PC-3 (cell line): ENCODE measurements at places on chromosomes 3 and 15.

DNA sequence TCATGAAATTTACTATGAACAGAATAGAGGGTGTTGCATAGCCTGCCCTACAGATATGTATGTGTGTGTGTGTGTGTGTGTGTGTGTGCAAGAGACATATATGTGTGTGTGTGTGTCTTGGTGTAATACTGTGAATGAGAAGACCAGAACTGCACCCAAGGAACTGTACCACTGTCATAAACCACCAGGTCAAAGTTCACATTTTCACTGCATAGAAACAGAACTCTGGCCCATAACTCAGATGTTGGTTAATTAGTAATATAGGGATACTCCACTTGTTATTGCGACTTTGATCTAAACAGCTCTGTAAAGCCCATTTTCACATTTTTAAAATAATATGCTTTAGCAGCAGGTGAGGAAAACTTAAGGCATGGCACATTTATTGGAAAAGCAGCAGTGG lies 111.8 kb downstream of the IGF2BP2 start:
- no peak for DNase-seq

GRCh38 chr3:42032693-42033349 lies 58.3 kb upstream of the TRAK1 start:
- no peak for DNase-seq

DNA sequence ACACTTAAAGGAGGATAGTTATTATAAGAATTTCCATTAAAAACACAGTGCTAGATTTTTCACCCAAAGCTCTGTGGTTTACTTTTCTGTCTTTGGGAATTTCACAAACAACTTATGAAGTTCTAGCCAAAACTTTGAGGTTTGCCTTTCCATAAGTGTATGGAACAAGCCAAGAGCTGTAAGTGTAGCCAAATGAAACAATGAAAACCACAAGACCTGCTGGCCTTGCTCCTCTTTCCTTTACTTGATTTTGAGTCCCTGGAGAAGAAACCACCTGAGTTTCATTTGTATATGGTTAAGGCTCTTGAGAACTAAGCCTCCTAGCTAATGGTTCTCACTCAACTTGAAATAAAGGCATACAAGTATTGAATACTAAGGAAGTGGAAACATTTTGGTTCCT lies 365.3 kb upstream of the EPHA3 start:
- no peak for DNase-seq

- no peak for DNase-seq
Observed at GRCh38 chr3:134749802-134750553, 45.1 kb upstream of the EPHB1 start.

GRCh38 chr15:31245135-31245689 lies 81.4 kb upstream of the KLF13 start:
- no peak for DNase-seq

DNA sequence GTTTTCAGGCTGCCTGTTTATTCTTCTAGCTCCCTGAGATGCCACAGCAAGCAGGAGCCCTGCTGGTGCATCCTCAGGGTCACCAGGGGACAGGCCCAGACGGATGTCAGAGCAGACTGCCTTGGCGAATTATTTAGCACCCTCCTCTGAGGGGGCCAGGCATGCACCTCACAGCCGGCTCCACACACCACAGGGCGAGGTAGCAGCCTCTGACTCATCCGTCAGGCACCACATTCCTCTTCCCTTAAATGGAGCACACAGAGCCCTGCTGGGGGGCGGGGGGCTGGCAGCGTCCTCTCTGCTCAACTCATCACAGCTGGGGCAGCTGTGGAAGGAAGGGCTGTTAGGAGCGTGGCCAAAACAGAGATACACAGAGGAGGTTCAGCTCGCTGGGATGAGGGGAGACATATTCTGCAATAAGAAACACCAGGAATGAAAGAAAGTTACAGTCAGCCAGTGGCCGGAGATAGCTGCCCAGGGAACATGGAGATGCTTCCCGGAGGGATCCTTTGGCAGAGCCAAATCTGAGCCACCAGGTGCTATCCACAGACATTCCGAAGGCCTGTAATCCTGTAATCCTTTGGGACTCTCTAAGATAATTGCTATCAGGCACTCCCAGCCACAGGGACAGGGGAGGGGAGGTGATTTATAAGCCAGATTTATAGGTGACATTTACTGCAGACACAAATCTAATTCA lies 13.9 kb upstream of the PRICKLE2 start:
- peak; percentile 45 for DNase-seq

- no peak for DNase-seq
Observed at GRCh38 chr15:72566973-72567372, 87.5 kb upstream of the GOLGA6B start.

DNA sequence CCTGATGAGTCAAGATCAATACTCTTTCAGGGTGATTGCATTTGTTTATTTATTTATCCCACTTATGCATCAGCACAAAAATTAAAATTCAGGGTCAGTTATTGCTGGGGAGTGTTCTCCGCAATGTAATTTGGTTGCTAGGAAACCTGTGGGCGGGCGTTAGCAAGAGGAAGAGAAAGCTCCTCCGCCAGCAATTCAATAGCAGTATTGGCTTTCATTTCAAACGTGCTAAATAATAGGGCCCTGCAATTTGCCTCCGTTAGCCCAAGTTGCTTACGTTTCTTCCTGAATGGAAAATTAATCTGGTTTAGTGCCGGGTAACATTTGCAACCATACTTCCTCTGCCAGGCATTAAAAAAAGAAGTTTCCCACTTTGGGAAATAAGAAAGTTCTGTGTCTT lies 35.5 kb upstream of the PLCL2 start:
- no peak for DNase-seq

GRCh38 chr15:80251428-80252120 lies 439 bp downstream of the CTXND1 start:
- no peak for DNase-seq

GRCh38 chr3:152797751-152798432 lies 37.0 kb upstream of the P2RY1 start:
- DNase-seq = no peak

- DNase-seq = peak; percentile 78
Observed at GRCh38 chr15:41104234-41104633, 11.8 kb downstream of the INO80 start.

DNA sequence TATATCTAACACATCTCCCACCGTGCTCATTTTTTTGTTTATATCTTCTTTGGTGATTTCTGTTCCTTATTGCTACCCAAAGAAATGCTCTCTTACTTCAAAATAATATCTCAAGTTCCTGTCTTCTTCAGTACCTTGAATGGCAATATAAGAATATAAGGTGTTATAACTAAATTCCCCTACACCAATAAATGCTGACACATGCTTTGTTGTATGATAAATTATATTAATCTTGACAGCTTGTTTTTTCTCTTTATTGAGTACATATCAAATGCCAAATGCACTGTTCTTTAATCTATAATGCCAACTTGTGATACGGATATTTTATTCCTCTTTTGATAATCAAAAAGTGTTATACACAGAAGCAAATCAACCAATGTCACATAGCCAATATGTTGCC lies 540.3 kb downstream of the PYDC2 start:
- DNase-seq = no peak

GRCh38 chr15:101538996-101539395 lies 49.5 kb upstream of the PCSK6 start:
- DNase-seq = no peak

- no peak for DNase-seq
Observed at GRCh38 chr3:187969581-187969950, 184.4 kb upstream of the LPP start.

DNA sequence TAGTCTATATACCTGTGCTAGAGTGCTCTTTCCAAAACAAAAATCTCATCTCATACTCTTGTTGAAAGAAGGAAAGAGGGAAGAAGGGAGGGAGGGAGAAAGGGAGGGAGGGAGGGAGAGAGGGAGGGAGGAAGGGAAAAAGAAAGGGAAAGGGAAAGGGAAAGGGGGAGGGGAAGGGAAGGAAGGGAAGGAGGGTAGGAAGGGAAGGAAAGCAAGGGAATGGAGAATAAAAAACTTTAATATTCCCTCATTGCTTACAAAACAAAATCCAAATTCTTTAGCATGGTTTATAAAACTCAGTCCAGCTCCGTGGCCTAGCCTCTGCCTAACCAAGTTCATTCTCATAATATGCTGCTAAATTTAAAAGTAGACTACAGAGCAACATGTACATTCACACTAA lies 104.5 kb downstream of the ERC2 start:
- DNase-seq = no peak

- DNase-seq = no peak
Observed at GRCh38 chr3:14511623-14512280, 28.4 kb downstream of the GRIP2 start.

GRCh38 chr3:122502139-122502538 lies 12.6 kb downstream of the KPNA1 start:
- DNase-seq = no peak

- no peak for DNase-seq
Observed at GRCh38 chr3:142053244-142053643, 96.1 kb downstream of the TFDP2 start.

DNA sequence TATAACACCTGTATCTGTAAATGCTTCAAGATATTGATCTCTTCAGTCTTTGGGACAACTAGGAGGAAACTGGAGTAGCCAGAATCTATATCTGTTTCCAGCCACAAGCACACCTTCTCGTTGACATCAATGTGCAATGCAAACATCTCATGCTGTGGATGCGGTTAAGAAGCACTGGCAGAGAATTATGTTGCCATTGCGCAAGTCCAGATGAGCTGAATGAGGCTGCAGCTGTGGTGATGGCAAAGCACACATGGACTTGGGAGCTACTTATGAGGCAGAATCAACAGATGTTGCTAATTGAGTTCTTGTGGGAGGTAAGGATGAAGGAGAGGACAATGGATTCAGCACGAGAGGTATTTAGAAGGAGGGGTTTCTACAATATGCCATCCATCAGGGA lies 90.9 kb downstream of the STRIT1 start:
- no peak for DNase-seq

- no peak for DNase-seq
Observed at GRCh38 chr3:42639192-42639591, 14.3 kb upstream of the ZBTB47 start.

- no peak for DNase-seq
Observed at GRCh38 chr3:158493931-158494330, 77.1 kb upstream of the MLF1 start.

- no peak for DNase-seq
Observed at GRCh38 chr3:186075931-186076567, 32.8 kb downstream of the ETV5 start.

GRCh38 chr3:48989796-48990635 lies at the start of gene P4HTM:
Gene P4HTM, plus strand, starts transcription at chr3:48990241. Its CDS starts 16 bp downstream, at chr3:48990257.
- peak; percentile 88 for DNase-seq

DNA sequence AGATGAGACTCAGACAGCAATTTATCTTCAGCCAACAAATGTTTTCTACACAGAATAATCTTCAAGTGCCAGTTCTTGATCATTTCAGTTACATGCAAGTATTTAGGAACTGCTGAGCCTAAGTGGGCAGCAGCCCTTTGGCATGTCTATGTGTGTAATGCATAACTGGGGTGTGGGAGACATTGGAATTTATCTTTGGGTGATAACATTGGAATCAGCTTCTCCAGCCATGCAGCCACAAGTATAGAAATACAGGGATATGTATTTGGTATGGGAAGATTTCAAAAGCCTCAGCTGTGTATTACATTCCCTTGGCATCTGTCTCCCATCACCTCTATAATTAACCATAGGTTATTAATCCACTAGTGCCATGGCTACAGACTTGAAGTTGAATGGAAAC lies 63.4 kb upstream of the FOXP1 start:
- DNase-seq = no peak

DNA sequence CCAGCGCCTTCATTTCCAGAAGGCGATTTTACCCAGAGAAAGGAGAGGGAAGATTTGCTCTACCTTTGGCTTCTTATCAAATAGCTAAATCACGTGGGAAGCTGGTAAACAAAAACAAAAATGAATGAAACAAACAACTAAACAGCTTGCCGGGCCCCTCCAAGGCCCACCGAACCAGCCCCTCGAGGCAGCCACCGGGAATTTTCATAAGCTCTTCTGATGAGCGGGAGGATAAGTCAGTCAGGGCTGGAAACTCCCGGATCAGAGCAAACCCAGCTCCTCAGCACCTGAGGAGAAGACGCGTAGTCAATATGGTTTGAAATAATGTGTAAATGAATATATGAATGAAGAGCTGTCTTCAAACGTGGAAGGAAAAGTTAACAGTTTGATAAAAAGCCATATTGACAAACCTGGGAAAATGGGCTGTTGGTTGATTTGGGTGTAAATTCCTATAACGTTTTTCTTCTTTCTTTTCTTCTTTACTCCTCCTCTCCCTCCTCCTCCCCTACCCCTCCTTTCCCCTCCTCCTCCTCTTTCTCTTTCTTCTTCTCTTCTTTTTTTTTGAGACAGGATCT lies 10.7 kb downstream of the RPLP1 start:
- no peak for DNase-seq

DNA sequence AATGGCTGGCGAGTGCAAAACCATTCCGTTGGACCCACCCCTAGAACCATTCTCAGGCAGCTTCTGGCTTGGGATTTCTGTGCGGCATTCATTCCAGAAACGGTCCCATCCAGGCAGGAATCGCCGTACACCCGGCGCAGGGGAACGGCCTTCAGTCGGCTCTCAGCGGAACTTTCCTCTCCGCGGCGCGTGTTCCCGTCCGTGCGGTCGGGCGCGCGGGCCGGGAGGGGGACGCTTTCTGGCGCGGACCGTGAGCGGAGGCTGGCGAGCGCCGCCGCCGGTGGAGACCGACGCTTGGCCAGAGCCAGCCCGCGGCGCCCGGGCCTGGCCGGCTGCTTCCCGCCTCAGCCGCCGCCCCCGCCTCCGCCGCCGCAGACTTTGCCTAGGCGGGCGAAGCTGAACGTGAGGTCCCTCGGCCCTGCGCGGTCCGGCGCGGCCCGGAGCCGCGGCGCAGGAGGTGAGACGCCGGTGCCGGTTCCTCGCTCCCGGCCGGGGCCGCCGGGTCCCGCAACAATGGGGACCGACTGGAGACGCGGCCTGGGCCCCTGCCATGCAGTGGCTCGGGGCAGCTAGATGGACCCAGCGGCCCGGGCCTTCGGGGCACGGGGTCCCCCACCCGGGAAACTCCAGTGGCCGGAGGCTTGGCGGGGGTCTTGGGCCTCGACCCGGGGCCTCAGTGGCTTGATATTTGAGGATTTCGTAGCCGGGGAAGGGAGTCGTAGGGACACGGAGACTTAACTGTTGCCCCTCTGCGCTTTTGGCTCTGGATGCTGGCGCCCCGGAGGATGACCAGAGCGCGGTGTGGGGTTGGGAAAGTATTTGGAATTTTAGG lies at the start of gene RAD54L2:
Gene RAD54L2 (plus strand): TSS at position 261 of the 832 bp plus-strand sequence. CDS start 51,702 bp downstream, outside the sequence.
- DNase-seq = peak; percentile 89

DNA sequence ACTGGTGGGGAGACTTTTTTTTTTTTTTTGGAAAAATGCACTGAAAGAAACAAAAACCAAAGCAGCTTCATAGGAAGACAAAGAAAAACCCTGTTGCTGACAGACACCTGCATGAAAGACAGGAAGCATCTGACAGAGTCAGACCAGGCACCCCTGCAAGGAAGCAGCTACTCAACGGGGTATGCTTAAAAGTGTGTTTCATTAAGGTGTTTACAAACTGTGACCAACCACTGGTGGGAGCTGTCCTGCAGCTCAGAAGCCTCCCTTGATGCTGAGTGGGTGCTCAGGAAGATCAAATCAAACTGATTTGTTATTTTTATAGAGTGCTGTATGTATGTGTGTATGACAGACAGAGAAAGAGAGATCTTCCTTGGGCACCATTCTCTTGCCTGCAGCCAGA lies 34.7 kb upstream of the AGBL1 start:
- no peak for DNase-seq

- peak; percentile 86 for DNase-seq
Observed at GRCh38 chr3:113574213-113574612, 41.9 kb downstream of the SIDT1 start.

GRCh38 chr3:10335190-10335738 lies 14.4 kb upstream of the SEC13 start:
- no peak for DNase-seq
